MM.1S (cell line): ENCODE measurements at places on chromosomes 11 and 22.

- no peaks in the 10 kb centered on the region for H3K36me3 ChIP-seq
- no peak overlapping the region for H3K27ac ChIP-seq
- no peaks in the 10 kb centered on the region for H3K4me1 ChIP-seq
Observed at GRCh38 chr22:40997520-40997919, 46.3 kb downstream of the RBX1 start.

DNA sequence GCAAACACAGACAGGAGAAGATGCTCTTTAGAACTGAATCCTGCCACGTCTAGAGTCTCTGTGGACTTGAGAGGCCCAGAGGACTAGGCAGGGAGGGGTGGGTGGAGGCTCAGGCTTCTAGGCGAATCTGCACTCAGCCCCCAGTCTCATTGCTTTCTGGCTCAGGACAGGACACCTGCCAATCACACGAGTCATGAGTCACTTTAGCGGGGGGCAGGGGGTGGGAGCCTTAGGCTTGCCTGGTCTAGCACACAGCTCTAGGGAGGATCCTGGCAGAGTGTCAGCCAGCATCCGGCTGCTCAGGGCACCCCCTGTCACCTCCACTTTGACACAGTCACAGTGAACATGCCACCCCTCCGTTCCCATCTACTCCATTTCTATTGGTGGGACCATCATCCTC is 167.7 kb downstream of the CEP164 start:
- no peaks in the 10 kb centered on the region for H3K36me3 ChIP-seq
- no peak overlapping the region for H3K27ac ChIP-seq
- no peak overlapping the region for H3K4me3 ChIP-seq
- no peaks in the 10 kb centered on the region for H3K4me1 ChIP-seq

GRCh38 chr22:20905415-20906386 is 11.5 kb upstream of the CRKL start:
- no peak for DNase-seq
- no peaks in the 10 kb centered on the region for H3K4me1 ChIP-seq
- no peak overlapping the region for H3K27ac ChIP-seq
- H3K36me3 ChIP-seq: no peaks in the 10 kb centered on the region
- H3K27me3 ChIP-seq: no peaks in the 10 kb centered on the region
- no peak overlapping the region for H3K4me3 ChIP-seq

- no peak overlapping the region for H3K27ac ChIP-seq
- H3K4me1 ChIP-seq: no peaks in the 10 kb centered on the region
- no peaks in the 10 kb centered on the region for H3K27me3 ChIP-seq
- no peak for DNase-seq
Observed at GRCh38 chr11:86230921-86231434, 13.6 kb upstream of the EED start.

DNA sequence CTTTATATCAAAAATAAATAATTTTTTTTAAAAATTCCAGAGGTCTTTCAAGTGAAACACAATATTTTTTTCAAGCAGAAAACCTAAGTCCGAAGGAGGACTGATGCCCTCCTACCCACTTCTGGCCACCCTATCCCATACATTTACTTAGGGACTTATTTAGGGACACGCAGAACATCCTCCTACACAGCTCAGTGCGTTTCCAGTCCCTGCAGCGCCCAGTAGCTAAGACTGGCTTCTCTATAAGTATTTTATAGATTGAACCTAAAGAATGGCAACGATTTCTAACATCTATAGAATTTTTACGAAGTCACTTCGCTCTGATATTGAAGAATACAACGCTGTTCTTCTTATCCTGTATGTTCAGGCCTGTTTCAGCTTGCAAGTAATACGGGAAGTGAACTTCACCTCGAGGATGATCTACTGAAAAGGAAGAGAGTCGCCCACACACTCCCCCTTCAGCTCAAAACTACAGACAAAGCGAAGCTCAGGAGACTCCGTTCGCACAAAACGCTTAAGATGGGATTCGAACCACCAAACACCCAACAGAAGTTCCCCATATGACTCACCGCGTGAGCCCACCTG is 328 bp downstream of the CHEK2 start:
- H3K27ac ChIP-seq: peak overlapping the region; percentile 52; the same call in 1 of the 2 replicates
- H3K4me1 ChIP-seq: peaks cover 10% of the 10 kb centered on the region; the same call in 1 of the 2 replicates
- DNase-seq: no peak
- peak overlapping the region; percentile 99 for H3K4me3 ChIP-seq
- 0 out of 2 replicates have a peak, but pooled peaks cover 4% of the 10 kb centered on the region for H3K36me3 ChIP-seq

DNA sequence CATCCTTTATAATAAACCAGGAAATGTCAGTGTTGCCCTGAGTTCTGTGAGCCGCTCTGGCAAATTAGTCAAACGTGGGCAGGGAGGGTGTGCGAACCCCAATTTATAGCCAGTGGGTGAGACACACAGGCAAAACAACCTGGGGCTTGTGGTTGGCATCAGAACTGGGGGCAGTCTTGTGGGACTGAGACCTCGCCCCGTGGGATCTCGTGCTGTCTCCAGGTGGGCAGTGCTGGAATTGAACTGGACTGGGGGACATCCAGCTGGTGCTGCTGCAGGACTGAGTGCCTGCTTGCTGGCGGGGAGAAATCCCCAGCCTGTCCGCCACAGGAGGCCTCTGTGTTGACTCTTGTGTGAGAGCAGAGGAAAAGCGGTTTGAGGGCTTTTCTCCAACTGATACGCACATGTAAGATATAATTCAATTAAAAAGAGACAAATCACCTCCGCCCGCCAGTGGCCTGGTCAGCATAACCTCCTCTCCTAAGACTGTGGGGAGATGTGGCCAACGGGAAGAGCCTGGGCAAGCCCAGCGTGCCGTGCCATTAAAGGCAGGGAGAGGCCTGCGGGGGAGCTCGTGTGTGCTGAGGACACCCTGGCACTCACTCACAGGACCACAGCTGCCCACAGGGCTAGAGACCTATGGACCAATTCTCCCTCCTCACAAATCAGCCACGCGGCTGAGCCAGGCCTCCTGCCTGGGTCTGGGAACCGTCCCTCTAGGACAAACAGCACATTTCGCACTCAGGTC is 18.4 kb downstream of the SULT4A1 start:
- no peaks in the 10 kb centered on the region for H3K36me3 ChIP-seq
- H3K4me1 ChIP-seq: no peaks in the 10 kb centered on the region
- H3K27ac ChIP-seq: no peak overlapping the region
- H3K4me3 ChIP-seq: no peak overlapping the region

GRCh38 chr11:73554671-73555320 is 43.1 kb downstream of the FAM168A start:
- DNase-seq: no peak
- H3K4me1 ChIP-seq: no peaks in the 10 kb centered on the region
- H3K36me3 ChIP-seq: no peaks in the 10 kb centered on the region
- H3K4me3 ChIP-seq: no peak overlapping the region

- H3K36me3 ChIP-seq: no peaks in the 10 kb centered on the region
- no peaks in the 10 kb centered on the region for H3K27me3 ChIP-seq
- no peaks in the 10 kb centered on the region for H3K4me1 ChIP-seq
- H3K4me3 ChIP-seq: no peak overlapping the region
- no peak for DNase-seq
- H3K27ac ChIP-seq: no peak overlapping the region
Observed at GRCh38 chr11:86360775-86361395, 13.8 kb upstream of the CCDC81 start.
